ENCODE measurements at places on chromosomes 11 and 22. TPM values are rescaled to one million over a fixed set of nuclear protein-coding genes. Genes with fewer than 3 reads are reported as not detected.

Gene UCP2
- total RNA-seq: 83.0 TPM

- DNase-seq: no peak
- no peak overlapping the region for H3K4me3 ChIP-seq
- H3K36me3 ChIP-seq: peaks cover 38% of the 10 kb centered on the region
These were observed 11.3 kb downstream of the C22orf23 start for GRCh38 chr22:37942133-37942532.

GRCh38 chr11:16921019-16921418 lies 93.2 kb downstream of the PLEKHA7 start:
- no peak for DNase-seq
- no peak overlapping the region for H3K4me3 ChIP-seq
- H3K27me3 ChIP-seq: peaks cover 31% of the 10 kb centered on the region
- H3K27ac ChIP-seq: no peak overlapping the region

GRCh38 chr11:74037309-74037708 lies 28.4 kb upstream of the UCP3 start:
- no peaks in the 10 kb centered on the region for H3K27me3 ChIP-seq
- peaks cover 31% of the 10 kb centered on the region for H3K36me3 ChIP-seq
- no peak overlapping the region for H3K4me3 ChIP-seq
- DNase-seq: peak; percentile 63

DNA sequence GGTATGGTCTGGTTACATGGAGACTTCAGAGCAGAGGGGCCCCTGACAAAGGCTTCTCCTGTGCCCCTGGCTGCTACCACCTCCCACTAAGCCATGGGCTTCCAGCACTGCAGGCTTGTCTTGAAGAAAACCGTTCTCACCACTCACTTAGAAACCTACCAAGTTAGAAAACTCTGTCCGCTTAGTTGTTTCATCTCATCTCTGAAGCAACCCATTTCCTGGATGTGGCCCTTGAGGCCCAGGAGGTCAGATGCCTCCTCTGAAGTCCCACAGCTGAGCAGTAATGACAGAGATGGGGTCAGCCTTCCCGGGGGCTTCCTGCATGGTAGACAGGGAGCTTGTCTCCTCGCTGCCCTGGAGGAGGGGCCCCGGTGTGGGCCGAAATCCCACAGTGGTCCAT lies 12.9 kb downstream of the CSF2RB start:
- H3K27ac ChIP-seq: no peak overlapping the region
- H3K27me3 ChIP-seq: peaks cover 8% of the 10 kb centered on the region
- no peaks in the 10 kb centered on the region for H3K36me3 ChIP-seq
- H3K4me3 ChIP-seq: no peak overlapping the region
- no peak for DNase-seq
- no peaks in the 10 kb centered on the region for H3K4me1 ChIP-seq

GRCh38 chr22:24389680-24390079 lies 37.7 kb upstream of the ADORA2A start:
- H3K27ac ChIP-seq: no peak overlapping the region
- no peak overlapping the region for H3K4me3 ChIP-seq
- H3K4me1 ChIP-seq: peaks cover 7% of the 10 kb centered on the region
- no peaks in the 10 kb centered on the region for H3K36me3 ChIP-seq

Gene SLC22A9
- total RNA-seq: not detected

- no peak overlapping the region for H3K27ac ChIP-seq
- no peak for DNase-seq
- no peaks in the 10 kb centered on the region for H3K36me3 ChIP-seq
- no peaks in the 10 kb centered on the region for H3K4me1 ChIP-seq
These were observed 14.1 kb downstream of the FGF19 start for GRCh38 chr11:69689484-69690319.

DNA sequence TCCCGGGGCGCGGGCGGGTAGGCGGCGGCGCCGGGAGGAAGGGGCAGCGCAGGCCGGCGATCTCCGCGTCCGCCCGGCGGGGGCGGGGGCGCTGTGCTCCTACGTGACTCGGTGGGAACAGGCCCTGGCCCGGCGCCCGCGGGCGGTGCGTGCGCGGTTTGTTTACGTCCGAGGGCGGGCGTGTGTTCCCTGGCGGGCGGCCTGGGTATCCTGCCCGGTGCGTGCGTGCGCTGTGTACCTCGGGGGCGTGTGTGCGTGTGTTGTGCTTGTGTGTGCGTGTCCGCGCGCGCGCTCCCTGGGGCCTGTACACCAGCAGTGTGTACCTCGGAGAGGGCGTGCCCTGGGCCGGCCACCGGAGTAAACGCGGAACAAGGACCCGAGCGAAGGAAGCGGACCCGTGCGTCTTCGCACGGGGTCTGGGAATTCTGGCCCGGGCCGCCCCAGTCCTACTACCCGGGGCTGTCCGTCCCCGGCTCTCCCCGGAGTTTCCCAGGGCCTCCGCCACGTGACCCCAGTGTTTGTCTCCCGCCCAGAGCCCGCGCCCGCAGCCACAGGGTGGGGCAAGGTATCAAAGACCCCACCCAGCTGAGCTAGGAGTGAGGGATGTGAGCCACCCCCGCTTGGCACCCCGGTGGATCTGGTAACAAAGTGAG lies 769 bp downstream of the MAFF start:
- H3K36me3 ChIP-seq: no peaks in the 10 kb centered on the region
- H3K4me3 ChIP-seq: peak overlapping the region; percentile 88
- DNase-seq: peak; percentile 81

DNA sequence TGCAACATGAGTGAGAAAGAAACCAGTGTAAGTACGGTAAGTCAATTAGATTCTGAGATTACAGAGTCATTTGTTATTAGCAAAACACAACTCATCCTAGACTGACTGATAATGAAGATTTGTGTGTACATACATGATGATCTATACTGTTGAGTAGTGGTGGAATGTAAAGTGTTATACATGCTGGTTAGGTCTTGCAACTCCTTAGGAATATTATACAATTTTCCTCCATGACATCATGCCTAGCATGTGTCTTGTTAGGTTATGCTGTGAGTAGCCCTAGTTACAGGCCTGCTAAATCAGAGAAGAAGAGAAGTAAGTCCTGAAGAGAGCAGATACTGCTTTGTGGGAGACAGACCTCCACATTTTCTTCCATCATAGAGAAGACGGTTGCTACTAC lies 880.6 kb downstream of the LUZP2 start:
- H3K4me1 ChIP-seq: no peaks in the 10 kb centered on the region
- DNase-seq: no peak
- H3K4me3 ChIP-seq: no peak overlapping the region
- H3K27me3 ChIP-seq: no peaks in the 10 kb centered on the region
- no peaks in the 10 kb centered on the region for H3K36me3 ChIP-seq

Gene CSNK2A3
- total RNA-seq: 1.7 TPM

DNA sequence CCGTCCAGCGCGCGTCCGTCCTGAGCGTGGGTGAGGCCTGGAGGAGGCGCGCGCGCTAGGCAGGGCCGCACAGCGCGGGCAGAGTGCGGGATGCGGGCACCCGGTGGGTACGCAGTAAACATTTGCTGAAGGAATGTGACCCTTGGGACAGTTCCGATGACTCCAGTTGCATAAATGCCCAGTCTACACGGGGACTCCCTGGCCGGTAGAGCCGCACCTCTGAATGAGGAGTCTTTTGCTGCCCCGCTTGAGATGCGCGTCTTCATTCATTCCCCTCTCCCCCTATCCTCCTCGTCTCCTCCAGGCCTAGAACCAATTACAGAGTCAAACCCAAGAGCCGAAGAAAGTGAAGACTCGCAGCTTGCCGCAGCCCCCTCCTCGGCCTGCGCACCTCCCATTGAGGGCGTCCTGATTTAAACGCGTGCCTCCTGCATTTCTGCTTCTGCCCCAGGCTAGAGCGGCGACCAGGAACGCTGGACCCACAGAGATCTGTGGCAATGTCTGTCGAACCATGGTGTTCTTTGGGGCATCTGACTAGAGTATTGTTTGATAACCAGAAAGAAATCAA lies 729 bp upstream of the CHKB start:
- H3K4me3 ChIP-seq: peak overlapping the region; percentile 75
- no peak for DNase-seq
- H3K4me1 ChIP-seq: peaks cover 11% of the 10 kb centered on the region
- H3K36me3 ChIP-seq: no peaks in the 10 kb centered on the region

GRCh38 chr22:49964136-49965090 lies 3.8 kb downstream of the PIM3 start:
- H3K4me3 ChIP-seq: no peak overlapping the region
- H3K36me3 ChIP-seq: peaks cover 2% of the 10 kb centered on the region
- no peak for DNase-seq
- H3K4me1 ChIP-seq: peaks cover 30% of the 10 kb centered on the region
- H3K27ac ChIP-seq: no peak overlapping the region

GRCh38 chr11:29161191-29161590 lies 855.6 kb downstream of the KCNA4 start:
- H3K27me3 ChIP-seq: no peaks in the 10 kb centered on the region
- no peaks in the 10 kb centered on the region for H3K36me3 ChIP-seq
- H3K4me3 ChIP-seq: no peak overlapping the region
- no peak overlapping the region for H3K27ac ChIP-seq
- DNase-seq: peak; percentile 50

GRCh38 chr11:128508770-128509510 lies 78.4 kb downstream of the ETS1 start:
- H3K27ac ChIP-seq: peak overlapping the region; percentile 91
- peaks cover 60% of the 10 kb centered on the region for H3K4me1 ChIP-seq
- no peak overlapping the region for H3K4me3 ChIP-seq
- H3K36me3 ChIP-seq: peaks cover 9% of the 10 kb centered on the region
- peak; percentile 54 for DNase-seq

DNA sequence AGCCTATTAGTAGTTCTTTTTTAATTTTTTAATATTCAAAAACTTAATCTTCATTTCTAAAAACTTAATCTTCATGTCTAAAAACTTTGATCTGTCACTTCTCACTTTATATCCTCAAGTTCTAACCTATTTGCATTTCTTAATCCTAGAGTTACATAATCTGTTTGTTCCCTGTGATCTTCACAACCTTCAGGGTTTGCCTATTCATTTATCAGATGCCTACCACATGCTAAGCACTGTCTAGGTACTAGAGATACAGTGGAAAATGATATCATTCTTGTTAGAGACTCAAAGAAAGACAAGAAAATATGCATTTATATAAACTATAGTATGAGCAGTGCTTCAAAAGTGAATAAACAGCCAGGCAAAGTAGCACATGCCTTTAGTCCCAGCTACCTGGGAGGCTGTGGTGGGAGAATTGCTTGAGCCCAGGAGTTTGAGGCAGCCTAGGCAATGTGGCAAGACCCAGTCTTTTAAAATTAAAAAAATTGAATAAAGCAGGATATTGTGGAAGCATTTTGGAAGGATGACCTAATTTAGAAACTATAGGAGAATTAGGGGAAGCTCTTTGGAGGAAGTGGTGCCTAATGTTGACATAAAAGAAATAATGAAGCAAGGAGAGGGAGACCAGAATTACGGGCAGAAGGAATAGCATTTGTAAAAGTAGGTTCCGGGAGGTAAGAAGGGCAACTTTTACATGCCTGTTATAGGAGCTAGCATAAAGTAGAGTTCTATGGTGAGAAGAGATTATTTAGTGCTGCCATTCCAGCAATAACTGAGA lies 54.4 kb upstream of the GRK2 start:
- H3K4me3 ChIP-seq: no peak overlapping the region
- no peak for DNase-seq
- H3K27ac ChIP-seq: no peak overlapping the region
- peaks cover 27% of the 10 kb centered on the region for H3K36me3 ChIP-seq

GRCh38 chr11:69094111-69094914 lies 45.6 kb downstream of the TPCN2 start:
- H3K36me3 ChIP-seq: no peaks in the 10 kb centered on the region
- H3K4me1 ChIP-seq: peaks cover 1% of the 10 kb centered on the region
- no peak overlapping the region for H3K4me3 ChIP-seq
- H3K27ac ChIP-seq: no peak overlapping the region
- DNase-seq: no peak

DNA sequence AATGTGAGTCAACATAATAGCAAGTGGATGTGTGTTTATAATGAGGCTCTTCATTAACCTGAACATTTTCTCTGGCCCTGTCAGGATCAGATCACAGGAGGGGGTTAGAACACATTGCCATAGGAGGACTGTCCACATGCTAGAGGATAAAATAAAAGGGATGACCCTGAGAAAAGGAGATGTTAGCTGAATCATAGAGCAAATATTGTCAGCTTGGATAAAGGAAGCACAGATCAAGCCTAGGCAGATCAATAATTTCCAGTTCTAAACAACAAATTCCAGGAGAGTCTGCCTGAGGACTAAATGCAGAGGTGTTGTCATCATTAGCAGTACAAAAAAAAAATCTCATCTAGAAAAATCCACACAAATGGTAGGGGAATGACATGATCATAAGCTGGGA lies 337.9 kb downstream of the LRRC4C start:
- no peaks in the 10 kb centered on the region for H3K36me3 ChIP-seq
- no peaks in the 10 kb centered on the region for H3K4me1 ChIP-seq
- H3K27ac ChIP-seq: no peak overlapping the region
- no peak overlapping the region for H3K4me3 ChIP-seq
- H3K27me3 ChIP-seq: no peaks in the 10 kb centered on the region
- no peak for DNase-seq

DNA sequence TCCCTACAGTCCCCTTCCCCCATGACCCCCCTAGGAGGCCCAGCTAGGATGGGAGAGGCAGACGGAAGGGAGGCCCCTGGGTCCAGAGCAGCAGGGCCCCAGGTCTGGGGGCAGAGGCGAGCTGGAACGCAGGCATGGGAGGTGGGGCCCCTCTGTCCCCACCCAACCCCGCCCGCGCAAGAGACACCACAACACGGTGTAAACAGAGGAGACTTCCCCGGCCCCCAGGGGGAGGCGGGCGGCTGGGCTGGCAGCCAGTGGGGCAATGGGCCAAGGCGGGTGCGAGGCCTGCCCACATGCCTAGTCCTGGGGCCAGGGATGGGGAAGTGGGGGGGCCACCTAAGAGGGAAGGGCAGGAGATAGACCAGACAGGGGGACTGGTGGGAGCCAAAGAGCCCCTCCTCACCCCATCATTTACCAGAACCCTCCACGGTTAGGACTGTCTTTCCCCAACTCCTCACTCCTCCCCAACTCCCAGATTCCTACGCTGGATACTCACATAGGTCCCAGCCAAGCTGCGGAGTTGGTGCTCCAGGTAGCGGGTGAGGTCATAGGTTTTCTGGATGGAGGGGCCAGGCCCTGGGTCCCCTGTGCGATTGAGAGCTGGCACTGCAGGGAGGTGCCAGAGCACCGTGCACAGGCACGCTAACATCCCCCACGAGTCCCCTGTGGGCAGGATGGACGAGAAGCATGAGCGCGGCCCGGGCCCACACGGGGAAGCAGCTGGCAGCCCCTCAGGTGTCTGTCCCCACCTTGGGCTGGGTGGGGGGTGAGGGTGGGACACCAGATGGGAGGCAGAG lies 6.2 kb downstream of the CLCF1 start:
- no peak overlapping the region for H3K27ac ChIP-seq
- DNase-seq: no peak

Gene MMP3
- total RNA-seq: not detected

Gene SLC22A12
- not detected for total RNA-seq

- H3K4me1 ChIP-seq: peaks cover 5% of the 10 kb centered on the region
- H3K36me3 ChIP-seq: no peaks in the 10 kb centered on the region
- peak; percentile 49 for DNase-seq
- H3K27ac ChIP-seq: no peak within 1 kb of the TSS
- H3K27me3 ChIP-seq: peaks cover 69% of the 10 kb centered on the region
These were observed at the start of gene RASSF10 for GRCh38 chr11:13008625-13009475. Gene RASSF10 (plus strand): TSS chr11:13009316. CDS start chr11:13009577, 261 bp downstream.
